ENCODE measurements at places on chromosomes 4 and X.

DNA sequence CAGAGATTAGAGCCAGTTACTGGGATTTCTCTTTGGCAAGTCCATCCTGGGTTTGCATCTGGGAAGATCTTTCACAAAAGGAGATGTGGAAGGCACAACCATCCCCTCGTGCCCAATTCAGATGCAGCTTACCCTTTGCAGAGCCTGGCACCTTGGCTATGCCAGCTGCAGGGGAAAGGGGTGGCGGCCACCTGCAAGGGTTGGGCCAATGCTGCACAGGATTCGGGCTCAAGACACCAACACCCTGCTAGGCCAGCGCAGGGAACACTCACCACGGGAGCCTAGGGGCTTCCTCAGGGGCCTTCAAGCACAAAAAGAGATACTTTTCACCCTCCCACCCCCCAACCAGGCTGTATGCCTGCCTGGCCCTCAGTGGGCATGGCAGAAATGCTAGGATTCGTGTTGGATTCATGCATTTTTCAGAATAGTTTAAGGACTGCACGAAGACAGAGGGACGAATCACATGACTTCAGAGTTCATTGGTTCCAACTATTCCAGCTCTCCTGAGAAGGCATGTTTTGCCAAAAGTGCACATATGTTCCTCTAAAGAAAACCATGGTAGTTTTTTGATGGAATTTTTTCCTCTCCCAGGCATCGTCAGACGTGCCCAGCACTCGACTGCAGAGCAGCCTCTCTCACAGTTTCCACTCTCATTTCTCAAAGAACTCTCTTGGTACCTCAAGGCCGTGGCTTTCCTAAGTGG lies 94.4 kb downstream of the PHKA2 start:
- DNase-seq, result no peak

DNA sequence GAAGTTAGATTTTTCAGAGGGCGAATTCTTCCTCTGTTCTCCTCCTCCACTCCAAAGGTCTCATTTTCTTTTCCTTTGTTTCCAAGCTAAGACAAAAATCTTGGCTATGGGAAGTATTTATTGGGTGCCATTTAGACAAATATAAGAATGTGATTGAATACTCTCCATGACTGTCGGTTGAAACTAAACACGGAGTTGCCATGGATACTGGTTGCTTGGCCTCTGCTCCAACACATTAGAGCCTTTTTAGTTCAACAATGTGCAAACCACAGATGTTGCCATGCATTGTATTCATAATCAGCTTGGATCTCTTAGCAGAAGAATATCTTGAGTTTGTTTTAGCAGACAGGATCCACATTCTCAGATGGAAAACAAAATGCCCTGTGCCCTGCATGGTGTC lies 366.5 kb upstream of the LCORL start:
- DNase-seq, result no peak

DNA sequence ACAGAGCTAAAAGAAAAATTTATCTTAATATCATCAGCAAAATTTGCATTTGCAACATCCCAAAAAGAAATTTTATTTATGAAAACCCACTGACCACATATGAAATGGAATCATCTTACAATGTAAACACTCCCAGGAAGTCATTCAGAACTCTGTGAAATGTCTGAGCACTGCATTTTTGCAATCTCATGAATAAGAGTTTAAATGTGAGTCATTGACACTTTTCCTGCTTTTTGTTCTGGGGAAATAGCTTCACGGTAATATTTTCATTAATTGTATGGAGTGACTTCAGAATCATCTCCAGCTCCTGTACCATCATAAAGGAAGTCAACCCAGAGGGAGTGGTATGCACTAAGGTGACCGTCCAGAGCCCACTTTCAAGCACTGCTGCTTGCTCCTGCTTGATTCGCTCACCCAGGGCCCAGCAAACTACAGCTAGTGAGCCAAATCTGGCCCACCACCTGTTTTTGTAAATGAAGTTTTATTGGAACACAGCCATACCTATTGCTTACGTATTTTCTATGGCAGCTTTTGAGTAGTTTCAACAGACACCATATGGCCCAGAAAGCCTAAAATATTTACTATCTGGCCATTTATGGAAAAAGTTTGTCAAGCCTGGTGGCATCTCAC lies 17.2 kb downstream of the EDNRA start:
- DNase-seq, result peak; percentile 34

DNA sequence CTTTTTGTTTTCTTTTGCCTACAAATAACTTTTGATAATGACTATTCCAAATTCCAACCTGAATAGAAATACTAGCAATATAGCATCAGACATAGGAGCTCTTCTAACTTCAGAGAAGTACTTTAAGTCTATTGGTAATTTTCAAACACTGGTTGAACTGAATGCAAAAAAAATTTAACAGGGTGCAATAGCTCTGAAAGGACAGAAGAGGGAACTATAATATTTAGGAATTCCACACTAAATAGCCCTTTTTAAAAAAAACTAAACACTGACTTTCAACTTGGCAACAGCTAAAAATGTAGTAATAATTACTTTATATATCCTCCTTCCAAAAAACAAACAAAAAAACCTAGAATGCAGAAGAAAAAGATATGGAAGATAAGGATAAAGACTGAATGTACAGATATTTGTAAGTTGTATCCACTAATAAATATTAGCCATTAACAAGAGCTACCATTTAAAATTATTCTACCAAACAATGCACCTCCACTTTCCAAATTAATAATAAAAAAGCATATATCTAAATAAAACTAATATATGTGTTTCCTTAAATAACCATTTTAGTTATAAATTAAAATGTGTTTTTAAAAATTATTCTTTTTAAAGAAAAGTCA lies 81.4 kb downstream of the FBXW7 start:
- peak; percentile 21 for DNase-seq

GRCh38 chrX:55088795-55089489 lies at the start of gene PAGE2:
PAGE2 (plus strand) TSS chrX:55089018; CDS start chrX:55090021, 1,003 bp downstream.
- no peak for DNase-seq

DNA sequence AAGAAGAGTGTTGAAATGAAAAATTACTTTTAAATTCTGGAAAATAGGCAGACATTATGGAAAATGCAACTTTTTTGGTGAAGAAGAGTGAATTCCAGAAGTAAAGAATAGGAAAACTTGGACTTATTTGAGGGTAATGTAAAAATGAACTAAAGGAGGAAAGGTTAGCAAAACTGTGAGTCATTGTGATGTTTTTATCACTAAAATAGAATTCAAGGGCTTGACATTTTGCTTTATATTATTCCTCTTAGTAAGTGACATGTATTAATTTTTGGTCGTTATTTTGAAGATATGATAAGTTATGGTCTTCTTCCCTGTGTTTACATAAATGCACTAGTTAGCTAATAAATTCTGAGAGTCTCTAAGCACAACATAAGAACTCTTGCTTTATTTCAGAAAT lies 390.9 kb downstream of the FAT4 start:
- DNase-seq, result no peak

- DNase-seq, result no peak
Observed at GRCh38 chrX:54496517-54496852, 451 bp upstream of the FGD1 start.
